ENCODE measurements at places on chromosomes 2 and 18.

DNA sequence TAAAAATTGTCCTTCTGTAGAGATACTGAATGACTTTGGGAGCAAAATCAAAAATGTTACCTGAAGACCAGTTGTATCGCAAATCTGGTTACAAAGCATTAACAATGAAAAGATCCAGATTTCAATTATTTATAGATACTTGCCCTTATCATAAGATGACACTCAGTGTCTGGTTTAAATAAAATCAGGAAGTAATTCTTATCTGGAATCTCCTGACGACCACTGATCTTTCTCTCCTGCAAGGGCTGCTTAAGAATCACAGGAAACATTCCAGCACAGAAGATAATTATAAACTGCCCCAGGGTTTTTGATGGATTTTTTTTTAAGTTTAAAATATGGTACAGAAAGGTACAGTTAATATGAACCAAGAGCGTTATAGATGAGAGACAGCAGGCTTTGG lies 205.7 kb downstream of the ALK start:
- DNase-seq = no peak

DNA sequence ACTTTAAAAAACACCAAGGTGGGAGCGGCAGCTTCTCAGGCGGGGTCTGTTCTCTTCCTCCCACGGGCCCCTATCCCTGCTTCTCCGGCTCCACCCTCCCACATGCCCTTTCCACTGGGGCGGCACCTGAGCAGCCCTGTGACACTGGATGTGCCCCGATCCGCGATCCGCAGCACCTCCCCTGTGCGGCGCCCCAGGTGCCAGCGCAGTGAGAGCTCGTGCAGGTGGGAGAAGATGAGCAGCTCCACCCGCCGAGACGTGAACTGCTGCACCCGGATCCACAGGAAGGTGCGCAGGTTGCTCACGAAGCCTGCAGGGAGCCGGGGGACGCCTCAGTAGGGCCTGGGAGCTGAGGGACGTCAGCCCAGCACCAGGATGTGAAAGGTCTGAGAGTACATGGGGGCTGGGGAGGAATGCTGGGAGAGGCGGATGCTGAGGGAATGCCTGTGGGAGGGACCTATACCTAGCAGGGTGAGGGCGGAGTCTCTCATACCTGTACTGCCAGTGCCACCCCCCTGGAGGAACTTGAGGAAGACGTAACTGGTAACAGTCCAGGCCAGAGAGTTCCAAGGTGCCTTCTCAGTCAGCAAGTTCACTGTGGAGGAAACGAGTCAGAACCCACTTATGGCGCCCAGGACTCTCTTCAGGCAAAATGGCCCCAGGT lies 2.8 kb downstream of the ABCB6 start:
- DNase-seq = no peak

GRCh38 chr2:29596584-29596983 lies 324.8 kb downstream of the ALK start:
- DNase-seq = no peak

- no peak for DNase-seq
These were observed 59.2 kb downstream of the ACVR2A start for GRCh38 chr2:147904051-147904450.

DNA sequence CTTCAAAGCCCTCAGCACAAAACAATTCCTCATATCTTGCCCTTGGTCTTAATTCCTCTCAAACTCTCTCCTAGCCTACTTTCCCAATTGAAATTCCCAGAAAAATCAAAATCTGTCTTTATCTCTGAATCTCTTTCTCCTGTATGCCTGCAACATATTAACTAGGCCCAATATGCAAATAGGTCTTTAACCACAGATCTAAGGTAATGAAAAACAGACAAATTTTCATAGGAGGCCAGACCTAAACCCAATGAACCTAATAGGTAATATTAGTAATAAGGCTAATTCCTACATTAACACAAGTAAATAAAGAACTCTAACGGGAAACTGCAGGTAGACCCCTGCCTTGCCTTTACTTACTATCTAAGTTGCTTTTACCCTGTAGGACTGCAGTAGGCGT lies 41.4 kb downstream of the WDR33 start:
- no peak for DNase-seq

DNA sequence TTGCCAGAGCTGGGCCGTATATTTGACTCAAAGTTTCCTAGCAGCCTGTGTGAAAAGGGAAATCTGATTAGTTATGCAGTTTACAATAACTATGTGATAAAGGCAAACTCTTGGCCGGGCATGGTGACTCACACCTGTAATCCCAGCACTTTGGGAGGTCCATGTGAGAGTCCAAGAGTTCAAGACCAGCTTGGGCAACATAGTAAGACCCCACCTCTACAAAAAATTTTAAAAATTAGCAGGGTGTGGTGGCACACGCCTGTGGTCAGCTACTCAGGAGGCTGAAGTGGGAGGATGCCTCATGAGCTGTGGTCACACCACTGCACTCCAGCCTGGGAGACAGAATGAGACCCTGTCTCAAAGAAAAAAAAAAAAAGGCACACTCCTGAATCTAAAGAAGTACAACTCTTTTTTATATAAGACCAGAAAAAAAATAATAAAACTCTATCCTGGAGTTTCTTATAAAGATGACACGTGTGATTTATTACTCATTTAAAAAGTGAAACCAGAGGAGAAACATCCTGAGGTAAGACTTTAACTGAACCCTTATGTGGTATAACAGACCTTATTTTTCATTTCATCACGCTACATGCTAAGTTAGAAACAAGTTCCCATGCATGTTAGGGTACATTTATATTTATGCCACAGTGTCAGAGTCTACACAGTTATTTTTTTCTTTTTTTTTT lies 32.6 kb upstream of the KCMF1 start:
- DNase-seq = no peak

DNA sequence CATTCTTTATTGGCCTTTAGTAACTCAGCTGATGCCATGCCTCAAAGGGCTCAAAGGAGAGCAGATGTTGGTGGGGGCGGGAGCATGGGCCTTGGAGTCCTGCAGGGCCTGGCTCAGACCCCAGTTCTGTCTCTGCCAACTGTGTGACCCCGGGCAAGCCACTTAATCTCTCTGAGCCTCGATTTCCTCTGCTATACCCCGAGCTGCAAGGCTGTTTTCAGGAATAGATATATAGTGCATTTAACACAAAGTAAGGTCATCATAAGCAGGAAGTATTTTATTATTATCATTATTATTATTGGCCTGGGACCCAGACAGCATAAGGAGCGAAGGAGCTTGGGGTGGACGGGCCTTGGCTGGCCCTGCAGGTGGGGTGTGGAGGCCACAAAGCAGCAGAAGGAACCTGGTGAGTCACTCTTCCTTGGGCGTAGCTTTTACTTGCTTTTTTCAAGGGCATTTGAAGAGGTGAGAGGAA lies 162.7 kb downstream of the INHBB start:
- DNase-seq = no peak

DNA sequence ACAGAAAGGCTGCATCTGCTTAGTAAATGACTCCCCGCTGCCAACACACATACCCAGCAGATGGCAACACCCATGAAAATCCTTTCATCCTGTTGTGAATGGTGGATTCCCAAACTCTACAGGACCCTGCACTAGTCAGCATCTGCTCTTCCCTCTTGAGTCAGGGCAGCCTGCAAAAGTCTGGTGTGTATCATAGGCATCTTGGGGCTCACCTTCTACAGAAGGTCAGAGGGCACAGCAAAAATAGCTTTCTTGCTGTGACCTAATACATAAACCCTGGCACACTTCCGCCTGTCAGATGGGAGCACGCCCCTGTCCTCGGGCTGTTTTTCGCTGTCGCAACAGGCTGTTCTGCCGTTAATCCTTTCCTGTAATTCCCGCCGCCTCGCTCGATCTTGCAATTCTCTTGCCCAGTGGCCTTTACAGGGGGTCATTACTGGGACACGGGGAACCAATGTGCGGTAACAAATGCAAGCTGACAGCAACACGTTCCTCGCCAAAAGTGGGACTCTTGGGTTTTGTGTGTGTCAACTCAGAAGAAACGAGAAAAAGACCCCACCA lies 19.9 kb upstream of the SCYGR1 start:
- no peak for DNase-seq

DNA sequence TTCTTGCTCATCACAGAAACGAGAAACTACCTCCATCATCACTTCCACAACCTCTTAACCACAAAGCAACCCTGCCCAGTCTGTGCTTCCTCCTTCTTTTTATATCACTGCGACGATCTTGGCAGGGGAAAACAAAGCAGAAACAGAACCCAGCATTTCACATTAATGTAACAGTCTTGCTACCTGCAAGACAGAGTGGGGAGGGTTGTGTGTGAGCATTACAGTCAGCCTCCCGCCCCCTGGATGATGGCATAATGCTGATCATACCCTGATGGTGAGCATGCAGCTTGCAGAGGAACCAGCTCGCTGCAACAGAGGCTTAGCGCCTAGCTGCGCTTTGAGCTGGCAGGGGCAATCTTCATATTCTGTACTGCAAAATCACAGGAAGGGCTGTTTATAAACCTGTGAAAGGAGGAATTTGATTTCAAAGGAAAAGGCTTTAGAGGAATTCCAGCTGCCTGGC lies 376.1 kb downstream of the IRS1 start:
- DNase-seq = peak; percentile 26

GRCh38 chr2:41933046-41933420 lies 114.8 kb upstream of the PKDCC start:
- DNase-seq = no peak

DNA sequence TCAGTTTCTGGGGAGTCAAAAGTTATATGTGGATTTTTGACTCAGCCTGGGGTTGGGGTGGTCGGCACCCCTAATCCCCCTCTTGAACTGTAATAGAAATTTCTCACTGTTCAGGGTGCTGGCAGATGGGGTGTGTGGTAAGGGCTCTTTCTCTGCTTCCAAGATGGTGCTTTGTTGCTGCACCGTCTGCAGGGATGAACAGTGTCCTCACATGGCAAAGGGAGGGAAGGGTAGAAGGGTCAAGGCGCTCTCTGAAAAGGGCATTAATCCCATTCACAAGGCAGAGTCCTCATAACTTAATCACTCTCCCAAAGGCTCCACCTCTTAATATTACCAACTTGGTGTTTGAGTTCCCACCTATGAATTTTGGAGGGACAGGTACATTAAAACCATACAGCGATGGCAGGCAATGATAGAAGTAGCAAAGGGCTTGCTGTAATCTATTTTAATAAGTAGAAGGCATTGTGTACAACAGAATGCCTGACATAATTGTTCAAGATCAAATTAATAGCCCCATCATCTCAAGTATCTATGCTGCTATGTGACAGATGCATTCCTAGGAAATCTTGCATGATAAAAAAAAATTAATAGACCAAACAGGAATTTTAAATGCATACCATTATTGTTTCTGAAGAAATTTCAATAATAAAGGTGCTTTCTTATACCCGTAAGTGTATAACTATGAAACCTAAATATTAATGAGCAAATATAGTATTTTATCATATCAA lies 28.1 kb downstream of the MMADHC start:
- DNase-seq = no peak

GRCh38 chr18:36813101-36813775 lies 15.6 kb downstream of the TPGS2 start:
- no peak for DNase-seq

DNA sequence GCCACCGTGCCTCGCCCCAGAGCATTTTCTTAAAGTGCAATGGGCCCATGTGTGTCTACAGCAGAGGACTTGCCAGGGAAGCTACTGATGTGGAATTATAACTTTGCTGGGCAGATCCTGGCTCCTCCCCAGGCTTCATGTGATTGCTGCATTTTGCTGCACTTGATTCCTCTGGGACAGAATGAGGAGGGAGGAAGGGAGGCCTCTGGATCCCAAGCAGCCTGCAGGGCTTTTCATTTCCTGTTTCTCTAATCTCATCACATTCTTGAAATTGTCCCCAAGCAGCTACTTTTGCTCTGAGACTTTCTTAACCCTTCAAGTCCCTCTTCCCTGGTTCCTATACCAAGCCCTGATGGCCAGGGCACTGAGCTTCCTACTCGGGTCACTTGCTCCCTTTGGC lies 134.4 kb upstream of the SEC11C start:
- DNase-seq = peak; percentile 34

DNA sequence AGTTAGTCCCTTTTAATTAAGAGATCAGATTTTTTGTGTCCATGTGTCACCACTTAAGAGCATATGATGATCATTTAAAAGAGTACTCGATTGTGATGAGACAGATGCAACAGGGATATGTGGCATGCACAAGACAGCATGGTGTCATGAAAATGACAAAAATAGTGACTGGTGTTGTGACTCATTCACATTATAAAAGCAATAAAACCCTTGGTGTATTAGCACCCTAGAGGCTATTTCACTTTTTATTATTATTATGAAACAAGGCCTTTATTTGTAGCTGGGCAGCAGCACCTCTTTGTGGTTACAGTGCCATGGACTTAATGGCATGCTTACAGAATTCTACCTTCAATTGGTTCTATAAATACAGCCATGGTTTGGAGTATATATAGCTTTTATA lies 1296.0 kb upstream of the ZEB2 start:
- DNase-seq = no peak

DNA sequence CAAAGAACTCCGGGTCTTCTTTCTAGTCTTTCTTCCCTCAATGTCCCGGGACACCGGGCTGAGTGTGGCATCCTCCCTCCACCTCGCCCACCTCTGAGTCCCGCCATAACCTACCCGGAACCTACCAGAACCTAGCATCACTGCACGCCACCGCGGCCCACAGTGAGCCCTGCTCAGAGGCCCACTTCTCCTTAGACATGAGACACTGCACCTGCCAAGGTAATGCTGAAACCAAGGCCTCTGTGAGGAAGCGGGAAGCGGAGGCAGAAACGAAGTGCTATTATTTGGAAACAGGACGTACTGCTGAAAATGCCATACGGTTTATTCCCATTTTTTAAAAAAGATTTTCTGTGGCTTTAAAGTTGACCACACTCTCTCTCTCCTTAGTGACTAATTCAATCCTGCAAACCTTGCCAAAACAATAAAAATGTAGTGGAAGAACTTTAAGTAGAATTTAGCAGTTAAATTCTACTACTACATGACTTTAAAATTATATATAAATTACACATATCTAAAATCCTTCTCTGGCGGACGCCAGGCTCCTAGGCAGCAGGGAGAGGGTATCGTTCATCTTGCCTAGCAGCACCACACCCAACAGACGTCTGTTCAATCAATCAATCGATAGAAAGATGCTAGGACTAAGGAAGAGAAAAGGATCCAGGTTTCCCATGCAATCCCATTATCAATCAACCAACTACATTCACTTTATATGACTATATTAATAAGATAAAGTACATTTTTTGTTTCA lies 82.0 kb downstream of the ZNF516 start:
- DNase-seq = no peak

- DNase-seq = peak; percentile 23
These were observed 464 bp upstream of the SESTD1 start for GRCh38 chr2:179265082-179265510.

DNA sequence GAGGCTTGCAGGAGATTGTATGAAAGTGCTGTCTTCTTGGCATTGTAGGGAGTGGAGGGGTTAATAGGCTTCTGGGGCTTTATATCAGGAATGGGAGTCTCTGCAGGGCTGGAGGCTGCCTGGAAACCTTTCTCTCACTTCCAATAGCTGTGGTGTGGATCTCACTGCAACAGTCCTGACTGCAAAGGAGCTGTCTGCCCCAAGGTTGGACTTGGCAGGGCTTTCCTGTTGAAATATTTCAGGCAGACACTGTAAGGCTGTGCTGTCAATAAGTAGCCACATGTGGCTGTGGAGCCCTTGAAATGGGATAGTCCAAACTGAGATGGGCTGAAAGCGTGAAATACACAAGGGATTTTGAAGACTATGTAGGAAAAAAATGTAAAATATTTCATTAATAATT lies 399.1 kb upstream of the SPRED2 start:
- no peak for DNase-seq
